ENCODE measurements at places on chromosomes 1 and 21.

DNA sequence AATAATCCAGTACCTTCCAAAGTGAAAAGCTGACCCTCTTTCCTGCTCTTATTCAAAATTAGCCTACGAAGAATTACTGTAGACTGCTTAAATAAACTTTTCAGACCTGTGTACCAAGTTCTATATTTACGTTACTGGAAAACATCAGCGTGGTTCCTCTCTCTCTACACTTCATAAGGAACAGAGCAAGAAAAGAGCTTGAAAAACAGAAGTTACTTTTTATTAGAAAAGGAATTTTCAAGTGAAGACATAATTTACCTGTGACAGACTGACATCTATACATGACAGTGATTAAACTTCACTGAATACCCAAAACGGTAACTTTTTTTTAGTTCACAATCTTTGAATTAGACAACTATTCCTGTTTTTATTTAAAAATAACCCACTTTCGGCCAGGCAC is 2.7 kb downstream of the ENAH start:
- DNase-seq = no peak

DNA sequence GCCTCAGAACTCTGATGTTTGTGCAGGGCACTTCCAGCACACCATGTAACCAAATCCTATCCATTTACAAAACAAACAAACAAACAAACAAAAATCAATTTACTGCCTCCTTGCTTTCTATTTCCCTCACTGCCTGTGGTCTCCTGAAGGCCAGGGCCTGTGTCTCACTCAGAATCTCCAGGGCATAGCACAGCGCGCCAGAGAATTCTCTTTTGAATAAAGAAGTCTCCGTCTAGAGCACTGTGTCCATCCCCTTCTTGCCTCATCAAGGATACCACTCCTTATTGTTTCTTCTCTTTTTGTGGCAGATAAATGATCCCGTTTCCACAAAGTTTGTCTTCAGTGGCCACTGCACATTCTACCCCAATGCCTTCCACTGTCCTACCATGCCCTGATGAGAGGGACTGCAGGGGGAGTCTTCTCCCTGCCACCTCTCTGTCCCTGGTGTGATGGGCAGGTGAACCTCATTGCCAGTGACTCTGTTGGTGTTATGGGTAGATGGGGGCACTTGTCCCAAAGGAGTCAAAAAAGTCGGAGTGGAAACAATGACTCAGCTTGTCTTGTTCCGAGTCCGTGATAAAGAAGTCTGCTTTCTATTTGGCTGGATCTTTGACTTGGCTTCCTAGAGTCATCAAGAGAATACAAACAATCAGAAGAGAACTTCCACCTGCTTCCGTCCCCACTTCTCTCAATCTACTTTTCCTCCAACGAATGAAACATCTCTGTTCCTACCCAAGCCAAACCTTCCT is 30.0 kb downstream of the XCL2 start:
- DNase-seq = no peak

DNA sequence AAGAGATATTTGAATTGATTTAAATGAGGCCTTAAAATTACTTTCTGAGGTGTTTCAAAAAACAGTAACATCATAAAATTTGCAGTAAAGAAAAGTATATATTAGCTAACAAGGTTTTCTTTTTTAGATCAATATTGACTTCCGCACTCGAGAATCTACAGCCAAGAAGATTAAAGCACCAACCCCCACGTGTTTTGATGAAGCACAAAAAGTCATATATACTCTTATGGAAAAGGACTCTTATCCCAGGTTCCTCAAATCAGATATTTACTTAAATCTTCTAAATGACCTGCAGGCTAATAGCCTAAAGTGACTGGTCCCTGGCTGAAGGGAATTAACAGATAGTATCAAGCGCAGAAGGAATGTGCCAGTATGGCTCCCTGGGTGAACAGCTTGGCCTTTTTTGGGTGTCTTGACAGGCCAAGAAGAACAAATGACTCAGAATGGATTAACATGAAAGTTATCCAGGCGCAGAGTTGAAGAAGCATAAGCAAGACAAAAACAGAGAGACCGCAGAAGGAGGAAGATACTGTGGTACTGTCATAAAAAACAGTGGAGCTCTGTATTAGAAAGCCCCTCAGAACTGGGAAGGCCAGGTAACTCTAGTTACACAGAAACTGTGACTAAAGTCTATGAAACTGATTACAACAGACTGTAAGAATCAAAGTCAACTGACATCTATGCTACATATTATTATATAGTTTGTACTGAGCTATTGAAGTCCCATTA is 3.6 kb downstream of the RGS1 start:
- DNase-seq = no peak

- no peak for DNase-seq
Observed at GRCh38 chr1:114458237-114458777, 52.7 kb downstream of the TRIM33 start.

DNA sequence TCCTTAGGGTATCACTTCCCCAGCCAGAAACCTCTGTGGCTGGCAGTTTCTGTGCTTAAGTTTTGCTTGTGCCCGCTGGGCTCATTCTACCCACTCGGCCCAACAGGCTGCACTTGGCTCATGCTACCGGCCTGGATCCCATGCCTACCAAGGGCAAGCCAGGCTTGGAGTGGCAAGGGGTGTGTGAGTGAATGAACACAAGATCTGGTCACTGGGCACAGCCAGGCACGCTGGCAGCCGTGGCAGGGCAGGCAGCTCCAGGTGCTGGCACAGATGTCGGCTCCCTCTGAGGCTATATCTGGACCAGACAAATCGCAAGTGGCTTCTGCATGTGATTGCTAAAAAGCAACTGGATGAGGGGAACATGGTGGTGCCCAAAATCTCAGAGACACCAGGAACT is 740.5 kb upstream of the B3GALT2 start:
- no peak for DNase-seq

GRCh38 chr1:82019508-82019907 is 218.8 kb downstream of the ADGRL2 start:
- no peak for DNase-seq

GRCh38 chr1:209324901-209325871 is 258.3 kb upstream of the CAMK1G start:
- DNase-seq = no peak

GRCh38 chr1:205370780-205371179 is 14.1 kb upstream of the KLHDC8A start:
- no peak for DNase-seq

GRCh38 chr1:172118618-172119017 is 277.3 kb downstream of the DNM3 start:
- no peak for DNase-seq

DNA sequence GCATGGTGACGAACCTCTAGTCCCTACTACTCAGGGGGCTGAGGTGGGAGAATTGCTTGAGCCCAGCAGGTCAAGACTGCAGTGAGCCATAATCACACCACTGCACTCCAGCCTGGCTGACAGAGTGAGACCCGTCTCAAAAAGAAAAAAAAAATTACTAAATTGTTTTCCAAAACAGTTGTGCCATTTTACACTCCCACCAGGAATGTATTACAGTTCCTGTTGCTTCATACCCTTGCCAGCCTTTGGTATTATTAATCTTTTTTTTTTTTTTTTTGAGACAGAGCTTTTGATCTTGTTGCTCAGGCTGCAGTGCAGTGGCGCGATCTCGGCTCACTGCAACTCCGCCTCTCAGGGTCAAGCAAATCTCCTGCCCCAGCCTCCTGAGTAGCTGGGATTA is 55.9 kb downstream of the RPS6KA1 start:
- no peak for DNase-seq

GRCh38 chr1:6198646-6199297 is 623 bp downstream of the RPL22 start:
- DNase-seq = no peak

DNA sequence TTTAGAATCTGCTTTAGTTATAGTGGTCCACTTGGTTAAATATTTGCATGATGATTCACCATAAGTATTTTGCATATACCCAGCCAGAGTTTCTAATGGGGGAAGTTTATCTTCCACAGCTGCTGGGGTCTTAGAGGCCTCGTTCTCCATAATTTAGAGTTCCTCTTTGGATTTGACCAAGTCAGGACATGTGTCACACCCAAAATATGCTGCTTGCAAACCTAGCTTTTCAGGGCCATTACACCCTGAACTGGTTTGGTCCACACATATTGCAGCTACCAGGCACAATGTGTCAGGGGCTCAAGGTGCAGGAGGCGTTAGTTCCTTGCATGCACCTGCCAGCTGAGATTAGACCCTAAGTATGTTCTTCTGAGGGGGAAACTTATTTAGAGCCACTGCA is 17.1 kb upstream of the FMO4 start:
- no peak for DNase-seq

- DNase-seq = no peak
Observed at GRCh38 chr1:24936684-24937083, 6.6 kb upstream of the RUNX3 start.

GRCh38 chr1:224744521-224744920 is 128.4 kb downstream of the CNIH3 start:
- no peak for DNase-seq

- DNase-seq = no peak
Observed at GRCh38 chr1:24154215-24154614, 11.3 kb upstream of the IL22RA1 start.

- no peak for DNase-seq
Observed at GRCh38 chr1:164588516-164589341, 29.7 kb downstream of the PBX1 start.

- DNase-seq = no peak
Observed at GRCh38 chr21:32878661-32879060, 107.1 kb upstream of the PAXBP1 start.

GRCh38 chr1:27431601-27431940 is 39.1 kb downstream of the GPR3 start:
- DNase-seq = no peak

DNA sequence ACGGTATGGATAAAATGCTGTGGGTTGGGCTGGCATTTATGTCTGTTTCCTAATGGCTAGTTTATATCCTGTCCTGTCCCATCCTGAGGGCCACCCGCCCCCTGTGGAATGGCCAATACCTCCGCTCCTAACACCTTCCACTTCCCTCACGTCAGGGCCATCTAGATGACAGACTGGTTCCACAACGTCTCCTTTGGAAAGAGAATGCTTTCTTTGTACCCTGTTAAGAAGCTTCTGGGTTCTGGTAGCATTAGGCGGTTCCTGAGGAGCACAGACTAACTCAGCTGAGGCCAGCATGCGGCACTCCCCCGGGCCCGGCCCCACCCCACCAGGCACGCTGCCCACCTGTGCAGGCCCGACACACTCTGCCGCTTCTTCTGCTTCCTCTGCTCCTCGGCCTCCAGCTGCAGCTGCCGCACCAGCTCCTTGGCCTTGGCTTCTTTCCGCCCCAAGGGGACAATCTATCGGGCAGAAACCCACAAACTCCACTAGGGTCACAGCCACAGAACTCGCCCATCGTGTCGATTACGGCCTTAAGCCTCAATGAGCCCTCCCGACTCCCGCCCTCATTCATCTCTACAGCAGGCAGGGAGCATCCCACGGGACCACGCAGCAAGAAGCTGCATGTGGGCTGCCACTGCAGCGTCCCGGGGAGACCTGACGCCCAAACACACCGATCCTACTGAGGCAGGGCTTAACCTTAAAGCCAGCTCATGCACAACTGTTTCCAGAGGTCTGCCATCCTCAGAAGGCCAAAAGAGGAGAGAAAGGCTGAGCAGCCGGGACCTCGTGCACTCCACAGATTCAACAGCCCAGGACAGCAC is 11.3 kb downstream of the SMIM1 start:
- no peak for DNase-seq

- DNase-seq = no peak
Observed at GRCh38 chr1:204151552-204152309, at the start of gene ETNK2. Gene ETNK2 (minus strand): TSS chr1:204152044. CDS start chr1:204151852, 192 bp downstream.

GRCh38 chr1:210373878-210374599 is 45.3 kb downstream of the HHAT start:
- DNase-seq = peak; percentile 79

- DNase-seq = no peak
Observed at GRCh38 chr1:29390491-29391361, 154.4 kb downstream of the PTPRU start.

DNA sequence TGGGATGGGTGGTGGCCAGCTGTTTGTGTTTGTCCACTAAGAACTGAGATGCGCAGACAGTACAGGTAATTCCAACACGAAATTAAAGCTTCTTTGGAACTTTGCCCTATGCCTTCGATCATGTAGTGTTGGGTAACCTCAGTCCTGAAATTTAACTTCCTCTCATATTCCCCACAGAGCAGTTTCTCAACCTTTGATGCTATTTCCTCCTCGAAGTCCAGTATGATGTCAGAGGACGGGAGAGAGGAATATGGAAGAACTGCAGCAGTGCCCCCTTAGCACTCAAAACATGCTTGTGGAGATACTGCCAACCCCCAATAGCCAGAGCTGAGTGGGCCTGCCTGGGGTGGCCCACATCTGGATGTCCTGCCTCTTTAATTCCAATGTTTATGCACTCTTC is 3.6 kb downstream of the LPAR3 start:
- DNase-seq = no peak

GRCh38 chr1:51472359-51472758 is 46.7 kb downstream of the EPS15 start:
- DNase-seq = peak; percentile 12

GRCh38 chr1:155968670-155969069 is 9.7 kb downstream of the ARHGEF2 start:
- DNase-seq = no peak

DNA sequence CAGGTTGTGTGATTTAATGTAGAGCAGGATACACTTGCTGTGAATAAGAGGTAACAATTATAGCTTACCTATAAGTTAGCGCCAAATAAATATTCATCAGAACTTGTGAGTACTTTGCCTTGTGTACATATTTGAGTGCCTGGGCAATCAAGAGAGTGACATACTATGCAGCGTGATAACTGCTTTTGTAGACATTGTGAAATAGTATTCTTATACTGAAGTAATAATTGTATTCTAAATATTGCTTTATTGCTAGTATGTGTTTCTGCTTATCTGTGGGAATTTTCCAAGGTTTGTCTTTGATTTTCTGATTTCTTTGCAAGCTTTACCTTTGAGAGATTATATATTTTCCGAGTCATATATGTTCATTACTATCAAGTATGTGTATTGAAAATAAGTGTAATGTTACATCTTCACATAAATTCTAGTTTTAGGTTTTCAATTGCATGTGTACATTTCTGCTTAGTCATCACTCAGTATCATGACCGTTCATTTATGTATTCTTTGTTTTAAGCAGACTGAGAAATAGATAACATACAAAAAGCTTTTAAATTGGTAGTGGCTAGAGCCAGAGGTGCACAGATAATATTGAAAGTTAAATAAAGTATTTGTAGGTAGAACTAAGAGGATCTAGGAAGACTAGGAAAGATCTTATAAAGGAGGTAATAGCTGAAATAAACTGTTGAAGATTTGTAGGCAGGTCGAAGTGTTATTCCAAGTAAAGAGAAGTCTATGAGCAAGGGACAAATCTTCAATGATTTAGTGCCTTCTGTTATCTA is 19.5 kb downstream of the USP25 start:
- no peak for DNase-seq

GRCh38 chr21:45175326-45176095 is 101.1 kb downstream of the ADARB1 start:
- DNase-seq = no peak

All from G401 (cell line).